Activated naive CD8-positive, alpha-beta T cell treated with anti-CD3 and anti-CD28 coated beads for 36 hours (primary cell): ENCODE measurements at places on chromosomes 7 and 10.

GRCh38 chr7:42877862-42878261 is 34.0 kb downstream of the C7orf25 start:
- DNase-seq = no peak

- DNase-seq = peak; percentile 7
These were observed 246.6 kb downstream of the ZMYND11 start for GRCh38 chr10:381805-382204.

DNA sequence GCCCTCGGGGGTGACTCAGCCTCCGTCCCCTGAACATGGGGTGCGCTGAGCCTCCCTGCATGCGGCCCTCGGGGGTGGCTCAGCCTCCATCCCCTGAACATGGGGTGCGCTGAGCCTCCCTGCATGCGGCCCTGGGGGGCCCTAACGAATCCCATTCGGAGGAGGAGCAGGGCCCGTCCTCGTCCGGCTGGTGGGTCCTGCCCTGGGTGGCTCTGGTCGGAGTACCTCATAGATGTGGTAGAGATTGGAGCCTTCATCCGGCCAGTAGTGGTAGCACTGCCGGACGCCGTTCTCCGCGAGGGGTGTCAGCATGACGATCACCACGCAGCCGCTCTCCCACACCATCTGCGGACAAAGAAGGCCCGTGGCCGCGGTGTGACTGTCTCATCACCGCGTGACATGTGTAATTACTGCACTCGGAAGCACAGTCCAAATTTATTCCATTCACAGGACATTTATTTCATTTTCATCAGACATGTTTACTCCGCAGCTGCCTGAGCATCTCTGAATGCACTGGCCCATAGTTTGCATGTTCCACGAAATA is 241.1 kb downstream of the DNAJB6 start:
- no peak for DNase-seq

- peak; percentile 74 for DNase-seq
These were observed 14.5 kb downstream of the NUDT5 start for GRCh38 chr10:12181065-12181775.

- DNase-seq = no peak
These were observed 11.3 kb downstream of the RAB11FIP2 start for GRCh38 chr10:118035354-118036005.

- DNase-seq = no peak
These were observed 35.9 kb upstream of the HDAC9 start for GRCh38 chr7:18459484-18460245.

DNA sequence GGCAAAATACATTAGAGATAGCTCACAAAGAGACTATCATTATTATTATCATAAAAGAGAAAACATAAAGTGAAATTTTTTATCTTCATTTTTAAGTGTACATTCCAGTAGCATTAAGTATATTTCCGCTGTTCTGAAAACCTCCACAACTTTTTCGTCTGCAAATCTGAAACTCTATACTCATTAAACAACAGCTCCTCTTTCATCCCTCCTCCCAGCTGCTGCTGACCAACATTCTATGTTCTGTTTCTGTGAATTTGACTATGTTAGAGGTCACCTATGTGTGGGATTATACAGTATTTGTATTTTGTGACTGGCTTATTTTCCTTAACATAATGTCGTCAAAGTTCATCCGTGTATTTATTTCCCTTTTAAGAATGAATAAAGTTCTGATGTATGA is 429.3 kb upstream of the TPK1 start:
- DNase-seq = no peak

DNA sequence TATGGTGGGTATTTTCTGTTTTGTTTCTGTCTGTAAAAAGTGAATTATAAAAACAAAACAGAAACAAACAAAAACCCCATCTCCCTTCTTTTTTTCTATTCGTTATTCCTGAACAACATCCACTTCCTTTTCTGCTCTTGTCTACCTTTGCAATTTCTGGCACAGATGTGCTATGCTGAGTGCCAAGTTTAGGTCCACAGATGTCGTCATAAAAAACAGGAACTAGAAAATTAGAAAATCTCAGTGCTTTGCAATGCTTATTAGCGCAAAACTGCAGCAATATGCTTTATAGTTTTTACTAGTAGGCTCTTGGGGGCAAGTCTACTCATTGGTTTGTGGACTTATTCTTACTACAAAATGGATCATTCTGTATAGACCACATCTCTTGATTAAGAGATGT is 94.2 kb upstream of the PRKCQ start:
- no peak for DNase-seq

DNA sequence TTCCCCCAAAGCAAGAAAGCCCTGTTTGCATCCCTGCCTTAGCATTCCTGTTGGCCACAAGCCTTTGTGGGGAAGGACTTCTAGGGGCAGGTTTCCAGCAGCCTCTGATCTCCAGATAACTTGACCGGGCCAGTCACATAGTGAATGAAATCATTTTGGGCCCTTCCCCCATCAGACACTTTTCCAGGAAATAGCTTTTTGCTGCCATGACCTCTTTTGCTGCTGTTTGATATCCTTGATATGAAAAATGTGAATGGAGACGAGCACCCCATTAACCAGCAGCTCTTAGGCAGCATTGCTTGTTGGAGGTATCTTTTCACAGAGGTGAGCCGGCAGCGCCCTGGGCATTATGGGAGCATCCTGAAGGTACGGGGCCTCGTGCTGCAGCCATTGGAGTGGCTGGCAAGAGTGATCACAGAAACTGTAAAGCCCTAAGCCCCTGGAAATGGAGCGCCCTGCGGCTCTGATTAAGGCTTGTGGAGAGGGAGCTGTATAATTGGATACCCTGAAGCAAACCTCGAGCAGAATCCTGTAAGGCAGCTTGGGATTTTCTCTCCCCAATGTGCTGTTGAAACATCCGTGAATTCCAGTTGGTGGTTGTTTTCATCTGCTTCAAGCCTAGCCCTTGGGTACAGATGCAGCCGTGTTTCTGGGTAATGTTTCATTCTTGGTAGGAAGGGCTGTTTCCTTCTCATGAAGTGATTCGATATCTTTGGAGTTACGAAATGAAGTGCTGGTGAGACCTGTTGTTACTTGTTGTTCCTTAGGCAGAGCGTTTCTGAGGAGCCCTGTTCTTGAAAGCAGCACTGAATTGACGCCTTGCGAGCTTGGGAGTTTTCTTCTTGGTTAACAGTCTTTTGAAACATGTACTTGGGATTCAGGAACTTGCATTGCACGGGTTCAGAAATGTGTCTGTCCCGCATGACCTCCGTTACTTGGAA is 179.0 kb downstream of the PTEN start:
- DNase-seq = no peak

DNA sequence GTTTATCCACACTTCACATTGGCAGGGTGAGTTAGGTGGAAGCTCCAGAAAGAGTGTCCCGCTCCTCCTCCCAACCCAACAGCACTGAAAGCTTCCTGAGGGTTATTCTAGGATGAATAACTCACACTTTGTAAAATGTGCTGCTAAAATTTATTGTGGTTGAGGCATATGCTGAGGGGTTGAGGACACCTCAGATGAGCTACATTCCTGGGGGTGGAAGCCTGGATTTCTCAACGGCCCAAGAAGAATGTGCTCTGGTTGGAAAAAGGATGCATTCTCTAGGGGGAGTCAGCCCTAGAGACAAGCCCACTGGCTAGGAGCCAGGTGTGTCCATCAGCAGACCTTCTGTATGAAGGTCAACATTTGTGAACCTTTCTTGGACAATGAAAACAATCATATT is 91.5 kb upstream of the PDE1C start:
- no peak for DNase-seq

GRCh38 chr10:33193701-33194521 is 140.6 kb downstream of the NRP1 start:
- no peak for DNase-seq

- DNase-seq = no peak
These were observed 5.5 kb upstream of the ZNF117 start for GRCh38 chr7:64996305-64996704.

DNA sequence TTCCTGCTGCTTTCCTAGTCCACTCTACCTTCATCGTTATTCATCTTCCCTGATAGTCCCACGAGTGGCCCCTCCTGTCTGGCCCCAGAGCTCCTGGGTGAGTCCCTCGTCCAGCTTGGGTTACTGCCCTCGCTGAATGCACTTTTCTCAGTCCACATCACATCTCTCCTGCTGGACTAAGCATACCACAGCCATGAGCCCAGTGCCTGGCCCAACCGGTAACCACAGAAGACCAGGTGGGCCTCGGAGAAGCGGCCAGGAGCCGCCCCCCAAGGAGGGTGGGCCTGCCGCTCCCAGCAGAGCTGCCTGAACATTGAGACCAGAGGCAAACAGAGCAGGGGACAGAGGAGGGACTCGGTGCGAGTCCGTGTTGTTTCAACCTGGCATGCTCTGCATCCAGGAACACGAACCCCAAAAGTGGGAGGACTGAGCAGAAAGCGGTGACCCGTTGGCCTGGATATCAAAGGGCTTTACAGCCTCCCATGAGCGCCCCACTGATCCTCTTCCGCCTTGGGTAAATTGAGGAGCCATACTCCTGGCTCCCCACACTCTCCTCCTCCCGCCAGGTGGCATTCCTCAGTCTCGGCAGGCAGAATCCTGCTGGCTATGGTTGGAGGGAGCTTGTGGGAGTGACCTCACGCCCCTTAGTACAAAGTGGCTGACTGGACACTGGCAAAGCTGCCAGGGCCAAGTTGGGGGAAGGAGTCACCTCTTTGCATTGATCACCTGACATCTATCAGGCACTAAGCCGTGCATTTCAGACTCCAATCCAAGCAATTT is 13.3 kb downstream of the TMEM72 start:
- no peak for DNase-seq

GRCh38 chr10:129525401-129525801 is 58.4 kb downstream of the MGMT start:
- DNase-seq = no peak

- DNase-seq = no peak
These were observed 16.7 kb downstream of the P4HA1 start for GRCh38 chr10:73079779-73080541.

DNA sequence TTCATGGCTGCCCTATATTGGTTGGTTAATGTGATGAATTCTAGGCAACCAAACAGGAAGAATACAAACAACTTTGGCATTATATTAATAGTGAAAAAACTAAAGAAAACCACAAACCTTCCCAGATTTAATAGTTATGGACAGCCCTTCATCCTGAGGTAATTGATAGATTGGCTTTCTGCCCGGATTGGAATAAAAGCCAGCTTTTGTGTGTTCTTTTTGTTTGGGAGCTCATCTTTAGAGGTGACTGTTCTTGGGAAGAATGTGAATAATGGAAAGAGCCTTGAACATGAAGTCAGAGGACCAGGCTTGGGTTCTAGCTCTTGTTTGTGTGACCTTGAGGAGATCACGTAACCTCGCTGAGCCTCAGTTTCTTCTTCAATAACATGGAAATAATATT is 92.3 kb downstream of the VTI1A start:
- no peak for DNase-seq

GRCh38 chr7:96021568-96021967 is 249.2 kb downstream of the DYNC1I1 start:
- DNase-seq = no peak

GRCh38 chr7:130925136-130925794 is 191.3 kb upstream of the KLF14 start:
- DNase-seq = no peak

DNA sequence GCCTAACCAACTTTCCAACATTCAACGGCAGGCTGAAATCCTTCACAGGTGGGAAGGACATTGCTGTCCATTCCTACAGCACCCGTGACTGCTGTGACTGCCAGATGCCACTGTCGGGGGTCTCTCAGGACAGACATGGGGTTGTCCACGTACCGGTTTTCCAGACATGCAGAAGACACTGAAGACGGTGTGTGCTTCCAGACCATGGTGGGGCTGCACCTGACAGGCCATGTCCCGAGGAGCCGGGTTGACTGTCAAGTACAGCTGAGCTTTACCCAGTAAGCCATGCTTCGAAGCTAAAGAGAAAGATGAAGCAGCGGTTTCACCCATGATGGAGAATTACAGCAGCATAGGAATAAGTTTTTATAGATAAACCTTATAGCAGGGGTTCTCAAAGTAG is 70.9 kb downstream of the PKD1L1 start:
- DNase-seq = no peak

DNA sequence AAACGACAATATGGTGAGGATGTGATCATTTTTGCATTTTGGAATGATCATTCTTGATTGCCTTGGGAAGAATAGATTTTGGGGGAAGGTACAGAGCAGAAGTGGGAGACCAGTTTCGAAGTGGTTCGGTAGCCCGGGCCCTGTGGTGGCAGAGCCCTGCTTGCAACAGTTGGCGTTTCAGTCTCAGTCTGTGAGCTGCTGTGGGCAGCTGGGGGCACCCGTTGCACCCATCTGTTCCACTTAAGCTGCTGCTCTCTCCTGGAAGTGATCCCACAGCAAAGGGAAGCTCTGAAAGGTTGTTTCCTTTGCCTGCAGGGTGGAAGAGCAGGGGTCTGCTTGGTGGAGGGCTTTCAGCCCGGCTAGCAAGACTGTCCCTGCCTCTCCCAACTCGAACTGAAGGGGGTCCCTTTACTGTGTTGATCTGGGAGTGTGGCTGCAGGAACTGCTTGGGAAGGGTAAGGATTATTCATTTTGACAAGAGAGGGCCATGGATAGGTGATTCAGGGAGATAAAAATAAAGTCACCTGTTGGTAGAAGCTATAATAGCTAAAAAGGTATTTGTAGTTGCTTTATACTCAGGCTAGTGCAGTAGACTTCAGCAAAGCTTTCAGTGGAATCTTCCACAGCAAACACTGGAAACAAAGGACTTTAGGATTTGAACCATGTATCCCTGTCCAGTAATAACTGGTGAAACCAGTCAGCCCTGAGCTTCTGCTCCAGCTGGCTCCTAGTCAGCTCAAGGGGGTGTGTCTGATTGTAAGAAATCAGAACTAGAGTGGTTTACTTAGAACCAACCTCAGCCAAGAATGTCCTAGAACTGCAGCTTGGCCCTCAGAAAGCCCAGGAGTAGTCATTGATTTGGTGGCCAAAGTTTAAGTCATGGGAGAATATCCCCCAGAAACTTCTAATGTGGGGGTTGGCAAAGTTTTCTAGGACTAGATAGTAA is 53.1 kb upstream of the PDCD4 start:
- DNase-seq = no peak
